ENCODE measurements at places on chromosomes 11 and 22.

- no peak for DNase-seq
- H3K36me3 ChIP-seq = no peaks in the 10 kb centered on the region
- no peak overlapping the region for H3K27ac ChIP-seq
- peaks cover 67% of the 10 kb centered on the region for H3K4me1 ChIP-seq
- no peaks in the 10 kb centered on the region for H3K27me3 ChIP-seq
Observed at GRCh38 chr11:57427727-57428082, 784 bp upstream of the SLC43A3 start.

DNA sequence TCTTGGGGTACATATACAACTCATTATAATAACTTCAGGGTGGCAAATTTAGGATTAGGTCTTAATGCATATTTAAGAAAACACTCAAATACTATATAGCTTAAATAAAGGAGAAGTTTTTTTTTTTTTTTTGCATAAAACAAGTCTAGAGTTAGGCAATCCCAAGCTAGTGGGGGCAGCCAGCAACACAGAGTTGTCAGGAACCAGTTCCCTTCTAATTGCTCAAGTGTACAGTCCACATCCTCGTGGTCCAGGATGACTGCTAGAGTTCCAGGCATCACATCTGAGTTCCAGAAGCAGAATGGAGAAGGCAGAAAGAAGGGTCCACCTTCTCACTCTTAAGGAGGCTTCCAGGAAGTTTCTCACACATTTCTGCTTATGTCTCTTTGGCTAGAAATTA is 261.9 kb upstream of the PLET1 start:
- no peak overlapping the region for H3K4me3 ChIP-seq
- no peak overlapping the region for H3K27ac ChIP-seq

- H3K27ac ChIP-seq = no peak overlapping the region
- H3K27me3 ChIP-seq = no peaks in the 10 kb centered on the region
- DNase-seq = no peak
- H3K4me3 ChIP-seq = no peak overlapping the region
- H3K36me3 ChIP-seq = peaks cover 33% of the 10 kb centered on the region
Observed at GRCh38 chr11:17967661-17968060, 45.2 kb downstream of the SERGEF start.

DNA sequence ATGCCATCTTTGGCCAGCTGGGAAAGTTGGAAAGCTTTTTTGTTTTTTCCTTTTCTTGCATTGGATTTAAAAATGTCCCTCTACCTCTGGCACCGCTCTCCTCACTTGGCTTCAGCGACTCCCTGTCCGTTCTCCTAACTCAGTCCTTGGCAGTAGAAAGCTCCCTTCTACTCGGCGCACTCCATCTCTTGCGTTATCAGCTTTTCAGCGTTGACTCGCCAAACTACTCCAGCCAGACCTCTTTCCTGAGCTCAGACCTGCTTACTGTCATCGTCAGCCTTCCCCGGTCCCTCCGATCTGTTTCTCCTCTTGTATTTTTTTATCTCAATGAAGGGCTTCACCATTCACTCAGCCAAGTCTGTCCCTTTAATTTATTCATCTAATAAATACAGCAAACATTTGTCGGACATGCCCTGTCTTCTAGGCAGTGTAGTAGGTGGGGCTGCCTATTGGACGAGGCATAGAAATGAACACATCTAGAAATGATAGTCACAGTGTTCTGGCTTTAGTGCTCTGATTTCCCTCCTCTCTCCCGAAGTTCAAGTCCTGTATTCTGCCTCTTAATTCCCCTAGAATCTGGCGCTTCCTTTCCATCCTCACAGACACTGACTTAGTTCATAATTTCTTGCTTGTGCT is 839 bp downstream of the CEP164 start:
- H3K36me3 ChIP-seq = no peaks in the 10 kb centered on the region
- peak overlapping the region; percentile 66 for H3K27ac ChIP-seq
- H3K4me1 ChIP-seq = peaks cover 5% of the 10 kb centered on the region
- H3K4me3 ChIP-seq = peak overlapping the region; percentile 89

GRCh38 chr11:36316049-36316448 is 20.0 kb downstream of the PRR5L start:
- H3K36me3 ChIP-seq = no peaks in the 10 kb centered on the region
- H3K27ac ChIP-seq = no peak overlapping the region
- no peak for DNase-seq
- no peaks in the 10 kb centered on the region for H3K4me1 ChIP-seq
- no peak overlapping the region for H3K4me3 ChIP-seq

DNA sequence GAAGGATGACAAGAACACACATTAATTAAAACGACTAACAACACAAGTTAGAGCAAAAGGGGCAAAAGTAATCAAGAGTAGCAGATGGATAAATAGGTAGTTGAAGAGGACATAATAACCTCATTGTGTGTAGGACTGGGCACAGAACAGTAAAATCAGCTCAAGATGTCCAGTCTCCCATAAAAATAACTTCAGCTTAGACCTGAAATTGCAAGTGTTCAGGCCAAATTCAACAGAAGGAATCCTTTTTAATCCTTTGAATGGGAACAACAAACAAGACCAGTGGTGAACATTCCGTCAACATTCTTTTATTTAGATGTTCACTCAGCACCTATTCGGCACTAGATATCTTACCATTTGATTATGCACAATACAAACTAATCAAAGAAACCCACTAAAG is 4.4 kb downstream of the MTMR2 start:
- peaks cover 8% of the 10 kb centered on the region for H3K4me1 ChIP-seq
- no peaks in the 10 kb centered on the region for H3K27me3 ChIP-seq
- no peak overlapping the region for H3K27ac ChIP-seq
- H3K4me3 ChIP-seq = no peak overlapping the region
- no peaks in the 10 kb centered on the region for H3K36me3 ChIP-seq

DNA sequence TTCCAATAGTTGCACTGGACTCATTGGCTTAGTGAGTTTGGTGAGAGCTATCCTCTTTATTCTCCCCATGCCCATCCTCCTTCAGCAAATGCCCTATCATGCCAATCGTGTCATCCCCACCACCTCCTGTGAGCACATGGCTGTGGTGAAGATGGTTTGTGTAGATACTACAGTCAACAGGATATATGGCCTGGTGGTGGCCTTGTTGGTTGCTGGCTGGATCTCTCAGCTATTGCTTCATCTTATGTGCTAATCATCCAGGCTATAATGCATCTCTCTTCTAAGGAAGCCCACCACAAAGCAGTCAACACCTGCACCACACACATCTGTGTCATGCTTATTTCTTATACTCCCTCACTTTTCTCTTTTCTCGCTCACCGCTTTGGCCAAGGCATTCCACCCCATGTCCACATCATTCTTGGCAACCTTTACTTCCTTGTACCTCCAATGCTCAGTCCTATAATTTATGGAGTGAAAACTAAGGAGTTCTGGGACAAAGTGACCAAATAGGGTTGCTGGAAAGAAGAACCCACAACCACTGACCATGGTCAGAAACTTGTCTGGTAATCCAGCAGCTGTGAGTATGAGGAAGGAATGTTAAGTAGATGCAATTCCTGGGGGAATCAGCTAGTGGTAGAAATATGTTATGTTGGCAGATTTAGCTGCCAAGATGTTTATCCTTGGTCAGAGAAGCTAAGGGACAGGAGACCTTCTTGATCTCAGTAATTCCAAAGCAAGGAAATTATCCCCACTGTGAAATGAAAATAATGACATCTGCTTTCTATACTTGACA is 16.3 kb upstream of the OR56B1 start:
- peak; percentile 36 for DNase-seq
- no peaks in the 10 kb centered on the region for H3K4me1 ChIP-seq
- no peaks in the 10 kb centered on the region for H3K36me3 ChIP-seq
- H3K27ac ChIP-seq = no peak overlapping the region
- H3K27me3 ChIP-seq = no peaks in the 10 kb centered on the region

DNA sequence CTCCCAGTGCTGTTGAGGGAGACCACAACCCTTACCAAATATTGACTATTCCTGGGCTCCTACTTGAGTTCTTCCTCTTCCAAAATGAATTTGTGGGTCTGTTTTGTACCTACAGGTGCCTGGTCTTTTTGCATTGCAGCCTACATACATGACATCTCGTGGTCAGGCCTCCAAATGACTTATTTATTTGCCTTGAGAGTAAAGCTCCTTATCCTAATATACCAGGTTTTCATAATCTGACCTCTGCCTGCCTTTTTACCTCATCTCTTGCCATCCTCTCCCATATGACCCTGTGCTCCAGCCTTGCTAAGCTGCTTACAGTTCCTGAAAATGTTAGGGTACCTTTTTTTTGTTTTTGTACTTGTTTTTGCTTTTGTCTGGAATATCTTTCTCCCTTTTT is 130.4 kb downstream of the UVRAG start:
- H3K4me1 ChIP-seq = peaks cover 14% of the 10 kb centered on the region
- no peak overlapping the region for H3K27ac ChIP-seq
- no peak for DNase-seq
- H3K4me3 ChIP-seq = no peak overlapping the region

DNA sequence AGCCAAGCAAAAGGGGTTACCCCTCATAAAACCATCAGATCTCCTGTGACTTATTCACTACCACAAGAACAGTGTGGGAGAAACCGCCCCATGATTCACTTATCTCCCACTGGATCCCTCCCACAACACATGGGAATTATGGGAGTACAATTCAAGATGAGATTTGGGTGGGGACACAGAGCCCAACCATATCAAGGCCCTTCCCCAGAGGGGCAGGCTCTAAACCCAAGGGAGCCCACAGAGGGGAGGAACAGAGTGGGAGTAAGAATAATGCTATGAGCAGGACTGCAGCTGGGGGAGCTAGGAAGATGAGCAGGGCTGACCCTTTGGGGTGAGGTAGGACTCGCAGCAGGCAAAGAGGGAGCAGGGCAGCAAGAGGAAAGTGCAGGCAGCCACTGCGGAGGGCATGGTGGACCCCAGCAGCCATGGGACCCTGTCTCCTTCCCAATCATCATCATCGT is 59.3 kb downstream of the CD82 start:
- H3K27me3 ChIP-seq = no peaks in the 10 kb centered on the region
- peaks cover 17% of the 10 kb centered on the region for H3K36me3 ChIP-seq
- DNase-seq = no peak
- no peak overlapping the region for H3K27ac ChIP-seq

DNA sequence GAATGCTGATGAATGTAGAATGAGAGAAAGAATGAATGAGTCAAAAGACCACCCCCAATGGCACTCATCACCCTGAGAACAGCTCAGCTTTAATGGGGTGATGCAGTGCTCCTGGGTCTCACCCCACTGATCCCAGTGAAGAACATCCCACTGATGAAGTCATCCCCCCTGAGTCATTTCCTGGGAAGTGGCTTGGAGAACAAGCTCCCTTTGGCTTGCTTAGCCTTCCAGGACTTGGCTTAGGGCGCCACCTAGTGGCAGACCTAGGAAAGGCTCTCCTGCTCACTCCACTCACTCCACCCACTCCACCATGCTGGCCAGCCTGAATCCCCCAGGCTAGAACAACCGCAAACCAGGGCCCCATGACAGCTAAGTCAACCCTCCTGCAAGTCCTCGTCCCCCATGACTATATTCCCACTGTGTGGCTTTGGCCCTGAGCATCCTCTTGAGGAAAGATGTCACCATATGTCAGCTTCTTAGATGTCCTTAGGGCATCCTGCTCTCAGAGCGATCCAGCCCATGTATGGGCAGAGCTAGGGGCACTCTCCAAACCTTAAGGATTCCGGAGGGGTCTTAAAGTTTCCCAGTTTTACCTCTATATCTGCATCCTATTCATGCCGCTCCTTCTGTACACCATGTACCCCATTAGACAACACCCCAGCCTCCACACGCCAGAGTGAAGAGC is 17.8 kb upstream of the TMPRSS13 start:
- no peaks in the 10 kb centered on the region for H3K27me3 ChIP-seq
- no peaks in the 10 kb centered on the region for H3K36me3 ChIP-seq
- H3K4me3 ChIP-seq = no peak overlapping the region
- H3K4me1 ChIP-seq = peaks cover 20% of the 10 kb centered on the region
- H3K27ac ChIP-seq = no peak overlapping the region

- peaks cover 2% of the 10 kb centered on the region for H3K27me3 ChIP-seq
- no peak for DNase-seq
- H3K27ac ChIP-seq = no peak overlapping the region
- no peaks in the 10 kb centered on the region for H3K36me3 ChIP-seq
- no peak overlapping the region for H3K4me3 ChIP-seq
- H3K4me1 ChIP-seq = no peaks in the 10 kb centered on the region
Observed at GRCh38 chr22:48346911-48347310, 1480.8 kb downstream of the BRD1 start.

- H3K27me3 ChIP-seq = peaks cover 29% of the 10 kb centered on the region
- H3K36me3 ChIP-seq = no peaks in the 10 kb centered on the region
- H3K27ac ChIP-seq = no peak overlapping the region
- H3K4me3 ChIP-seq = no peak overlapping the region
Observed at GRCh38 chr11:109424901-109425300, 2.9 kb downstream of the C11orf87 start.

DNA sequence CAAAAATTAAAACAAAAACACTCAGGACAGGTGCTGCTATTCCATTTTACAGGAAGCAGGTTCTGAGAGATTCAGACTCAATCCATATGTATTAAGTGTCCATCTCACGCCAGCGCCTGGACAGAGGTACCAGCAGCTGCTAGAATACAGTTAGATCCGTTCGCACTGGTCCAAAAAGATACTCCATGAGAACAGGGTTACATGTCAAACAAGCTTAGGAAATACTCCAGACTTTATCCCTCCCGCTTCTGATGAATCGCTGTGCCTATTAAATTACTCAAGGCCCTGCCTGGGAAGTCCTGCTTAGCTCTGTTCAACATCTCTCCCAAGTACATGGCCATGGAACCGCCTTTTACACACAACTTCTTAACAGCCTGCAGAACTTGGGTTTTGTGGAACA is 50.2 kb upstream of the SLC35C1 start:
- no peak overlapping the region for H3K4me3 ChIP-seq
- no peak for DNase-seq
- H3K27ac ChIP-seq = no peak overlapping the region
- H3K36me3 ChIP-seq = no peaks in the 10 kb centered on the region

DNA sequence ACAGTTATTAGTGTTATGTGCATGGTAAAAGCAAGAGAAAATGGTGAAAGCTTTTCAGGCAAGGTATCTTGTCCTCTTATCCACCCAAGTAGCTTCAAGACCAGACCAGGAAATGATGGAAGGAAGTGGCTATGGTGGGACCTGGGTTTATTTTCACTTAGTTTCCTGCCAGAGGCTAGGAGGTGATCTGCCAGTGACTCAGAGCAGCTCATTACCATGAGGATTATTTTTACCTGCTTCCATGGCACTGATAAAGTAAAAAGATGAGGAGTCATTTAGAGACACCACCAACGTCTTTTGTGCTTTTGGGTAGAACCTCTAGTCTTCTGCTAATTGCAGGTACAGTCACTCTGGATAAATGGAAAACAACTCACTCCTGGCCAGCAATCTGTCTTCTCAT is 339.9 kb upstream of the KIRREL3 start:
- no peak overlapping the region for H3K27ac ChIP-seq
- H3K4me1 ChIP-seq = peaks cover 4% of the 10 kb centered on the region
- no peak overlapping the region for H3K4me3 ChIP-seq
- H3K27me3 ChIP-seq = no peaks in the 10 kb centered on the region
- H3K36me3 ChIP-seq = no peaks in the 10 kb centered on the region

GRCh38 chr11:42465623-42466022 is 846.2 kb upstream of the API5 start:
- H3K27me3 ChIP-seq = no peaks in the 10 kb centered on the region
- H3K27ac ChIP-seq = no peak overlapping the region
- no peaks in the 10 kb centered on the region for H3K36me3 ChIP-seq
